Fibroblast of gingiva (primary cell): ENCODE measurements at places on chromosomes 6 and 20.

DNA sequence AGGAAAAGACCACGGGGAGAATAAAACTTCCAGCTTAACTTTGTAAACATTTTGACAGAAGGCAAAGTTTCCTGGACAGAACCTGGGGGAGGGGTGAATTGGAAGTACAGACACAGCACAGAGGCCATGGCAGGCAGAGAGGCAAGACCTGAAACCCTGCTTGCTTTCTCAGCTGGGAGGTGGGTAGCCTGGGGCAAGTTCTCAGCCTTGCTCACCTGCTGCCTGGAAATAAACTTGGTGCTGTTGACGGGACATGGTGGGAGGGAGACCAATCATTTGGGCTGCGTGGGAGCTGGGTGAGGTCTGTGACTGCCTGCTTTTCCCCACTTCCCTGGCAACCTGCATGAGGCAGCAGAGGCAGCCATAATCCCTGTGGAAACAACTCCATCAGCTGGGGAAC, 221.3 kb downstream of the MOXD1 start:
- DNase-seq = no peak

DNA sequence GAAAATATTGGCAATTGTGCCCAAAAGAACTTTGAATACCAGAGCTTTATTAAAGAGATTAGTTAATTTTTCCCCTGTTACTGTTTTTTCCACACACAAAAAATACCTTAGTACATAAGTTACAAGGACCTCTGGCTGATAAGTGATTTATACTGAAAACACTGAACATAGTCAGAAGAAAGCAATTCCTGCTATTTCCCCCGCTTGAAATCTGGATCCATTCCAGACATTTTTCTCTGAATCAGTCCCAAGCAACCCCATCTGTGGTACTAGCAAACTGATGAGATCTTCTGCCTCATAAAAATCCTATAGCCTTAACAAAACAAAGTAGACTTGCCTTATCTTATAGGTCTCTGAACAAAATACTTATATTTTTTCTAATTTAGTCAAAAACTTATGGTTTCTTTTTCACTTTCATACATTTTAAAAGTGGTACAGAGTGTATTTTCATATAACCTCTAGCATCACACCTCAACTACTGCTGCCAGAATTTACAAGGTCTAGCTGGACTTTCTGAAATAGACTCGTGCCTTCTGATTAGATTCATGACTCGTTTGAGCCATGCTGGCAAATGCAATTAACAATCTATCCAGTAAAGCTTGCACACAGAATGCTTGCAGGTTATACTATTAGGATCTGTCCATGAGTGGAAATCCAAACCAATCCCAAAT, 111.9 kb downstream of the TBX18 start:
- DNase-seq = peak; percentile 72

- peak; percentile 91 for DNase-seq
Measured at GRCh38 chr6:42569102-42570028, 5.5 kb downstream of the UBR2 start.

DNA sequence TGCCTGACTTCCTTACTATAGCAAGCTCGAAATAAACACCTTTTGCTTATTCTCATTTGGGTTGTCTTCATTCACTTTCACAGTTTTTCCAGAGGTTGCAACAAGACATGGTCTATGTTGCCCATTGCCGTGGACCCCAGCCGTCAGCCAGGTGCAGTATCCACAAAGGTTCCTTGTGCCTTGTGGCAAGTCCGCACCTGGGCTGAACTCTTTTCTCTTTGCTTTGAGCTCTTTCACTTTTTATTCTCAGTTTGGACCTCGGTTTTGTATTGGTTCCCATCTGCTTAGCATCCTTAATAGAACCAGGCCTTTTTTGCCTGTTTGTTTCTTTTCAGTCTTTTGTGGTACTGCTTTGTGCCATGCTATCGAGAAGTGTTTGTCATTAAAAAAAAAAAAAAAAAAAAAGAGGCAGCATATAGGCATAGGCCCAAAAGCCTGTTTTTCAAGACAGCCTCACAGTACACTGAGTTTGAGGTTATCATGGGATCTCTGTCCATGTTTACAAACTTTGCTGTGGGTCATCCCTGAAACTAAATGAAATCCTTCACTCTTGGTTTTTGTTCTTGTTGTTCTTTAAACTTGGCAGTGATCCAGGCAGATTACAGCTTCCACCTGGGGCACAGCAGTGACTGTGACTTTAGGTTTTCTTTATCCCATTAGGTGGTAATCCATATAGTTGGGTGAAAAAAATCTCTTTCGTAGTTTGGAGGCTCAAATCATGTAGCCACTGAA, 33.3 kb downstream of the GSTA3 start:
- no peak for DNase-seq

GRCh38 chr6:150118627-150119026, 24.2 kb upstream of the PPP1R14C start:
- DNase-seq = no peak

GRCh38 chr6:137316626-137317025, 97.4 kb upstream of the IFNGR1 start:
- DNase-seq = peak; percentile 85

DNA sequence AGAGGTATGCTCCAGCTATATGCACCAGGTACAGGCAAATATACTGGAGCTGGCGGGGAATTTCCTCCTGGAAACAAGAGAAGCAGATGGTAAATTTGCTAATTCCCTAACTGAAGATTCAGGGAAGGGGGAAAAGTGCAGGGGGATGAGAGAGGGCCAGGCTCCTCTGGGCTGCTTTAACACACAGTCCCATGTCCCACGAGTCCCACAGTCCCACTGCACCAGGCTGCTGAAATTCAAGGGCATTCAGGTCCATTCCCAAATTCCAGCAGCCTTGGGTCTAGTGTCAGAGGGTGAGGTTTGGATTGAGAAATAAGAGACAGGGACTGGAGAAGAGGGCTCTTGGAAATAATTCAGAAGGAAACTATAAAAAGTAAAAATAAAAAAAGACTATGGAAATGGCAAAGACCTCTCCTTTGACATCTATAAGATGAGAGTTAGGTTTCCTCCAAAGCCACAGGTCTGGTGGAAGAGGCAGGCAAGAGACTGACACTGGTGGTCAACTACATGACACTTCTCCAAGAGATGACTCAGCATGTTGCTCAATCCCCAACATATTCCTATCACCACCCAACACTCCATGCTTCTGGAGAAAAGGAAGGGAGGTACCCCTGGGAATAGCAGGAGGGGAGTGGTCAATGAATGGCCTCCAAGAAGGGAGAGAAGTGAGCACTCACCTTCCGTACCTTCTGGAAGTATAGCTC, 69.2 kb downstream of the TRAM2 start:
- DNase-seq = peak; percentile 79

DNA sequence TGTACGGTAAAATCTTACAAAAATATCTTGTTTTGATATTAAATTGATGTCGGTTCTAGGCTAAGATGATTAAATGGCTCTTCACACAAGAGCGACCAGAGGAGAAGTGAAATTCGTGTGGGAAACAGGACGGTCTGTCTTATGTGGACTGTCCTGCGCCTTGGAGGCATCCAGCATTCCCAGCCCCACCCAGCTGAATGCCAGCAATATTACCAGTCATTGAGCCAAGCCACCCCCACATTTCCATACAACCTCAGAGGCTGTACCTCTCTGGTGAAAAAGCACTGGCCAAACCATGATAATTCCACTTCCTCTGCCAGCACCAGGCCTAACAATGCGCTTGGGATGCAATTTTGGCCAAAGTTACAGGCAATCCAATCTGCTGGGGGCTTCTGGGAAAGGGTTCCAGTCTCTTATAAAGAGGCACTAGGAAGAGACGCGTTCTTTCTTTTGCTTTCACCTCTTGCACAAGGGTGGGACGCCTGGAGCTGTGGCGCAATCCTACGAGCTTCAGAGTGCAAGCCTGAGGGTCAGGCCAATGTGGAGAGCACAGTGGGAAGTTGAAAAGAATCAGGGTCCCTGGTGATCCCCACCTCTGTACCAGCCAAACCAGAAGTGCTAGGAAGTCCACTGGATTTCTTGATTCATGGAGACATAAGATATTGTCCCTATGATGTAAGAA, 213.1 kb downstream of the PREX1 start:
- no peak for DNase-seq
